ENCODE measurements at places on chromosomes 4 and X.

- no peak for DNase-seq
These were observed 296.8 kb upstream of the PABPC5 start for GRCh38 chrX:91137883-91138282.

DNA sequence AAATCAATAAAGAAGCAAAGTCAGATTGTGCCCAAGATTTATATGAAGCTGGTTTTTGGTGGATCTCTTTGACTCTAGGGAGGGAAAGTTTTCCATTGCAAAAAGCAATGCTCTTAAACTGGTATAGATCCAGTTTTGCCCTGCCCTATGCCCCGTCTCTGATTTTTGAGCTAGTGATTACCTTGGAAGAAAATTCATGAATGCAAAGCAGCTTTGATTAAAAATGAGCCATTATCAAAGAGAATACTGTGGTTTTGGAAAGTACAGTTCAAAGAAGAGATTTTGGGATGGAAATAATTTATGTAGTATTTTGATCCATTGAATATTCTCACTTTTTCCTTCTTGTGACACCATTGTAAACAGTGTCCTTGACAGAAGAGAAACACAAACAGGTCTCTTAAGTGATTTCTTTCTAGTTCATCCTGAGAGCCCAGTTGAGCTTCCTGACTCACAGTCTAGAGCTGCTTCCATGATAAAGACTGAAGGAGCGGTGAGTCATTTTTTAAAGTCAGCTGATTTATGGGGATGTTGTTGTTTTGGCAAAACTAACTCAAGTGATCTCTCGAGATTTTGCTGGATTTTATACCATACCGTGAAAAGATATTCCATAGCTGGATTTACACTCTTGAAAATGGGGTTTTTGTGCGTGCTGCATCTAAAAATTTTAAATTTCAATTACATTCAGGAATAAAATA is 76.7 kb downstream of the AFF1 start:
- no peak for DNase-seq

DNA sequence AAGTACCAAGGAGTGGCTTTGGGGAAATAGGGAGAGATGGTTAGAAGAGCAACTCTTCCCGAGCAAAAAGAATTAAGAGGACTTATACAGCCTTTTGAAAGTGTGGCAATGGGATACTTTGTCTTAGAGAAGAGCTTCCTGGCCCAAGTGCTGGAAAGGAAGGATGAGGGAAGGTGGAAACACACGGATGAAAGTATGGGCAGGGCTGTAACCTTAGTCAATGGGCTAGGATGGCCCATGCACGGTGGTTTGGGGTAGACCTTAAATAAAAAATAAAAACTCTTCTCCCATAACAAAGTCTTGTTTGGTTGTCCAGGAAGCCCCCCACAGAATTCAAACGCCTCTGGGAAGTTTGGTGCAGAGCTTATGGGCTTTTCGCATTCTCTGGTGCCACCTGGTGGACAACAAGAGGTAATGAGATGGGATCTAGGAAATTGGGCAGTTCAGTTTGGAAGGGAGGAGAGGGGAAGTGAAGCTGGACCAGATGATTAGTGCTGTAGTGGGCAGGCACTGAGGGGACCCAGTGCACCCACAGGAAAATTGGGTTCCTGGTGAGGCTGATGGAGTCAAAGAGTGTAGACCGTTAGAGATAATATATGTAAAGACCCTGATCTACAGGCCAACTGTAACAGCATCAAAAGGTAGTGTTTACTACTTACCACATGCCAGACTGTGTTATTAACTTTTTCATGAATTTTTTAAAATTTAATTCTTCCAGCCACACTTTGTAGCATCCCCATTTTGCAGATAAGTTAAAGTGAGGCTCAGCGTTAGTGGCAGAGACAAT is 13.8 kb upstream of the ENOX2 start:
- DNase-seq: peak; percentile 2

- peak; percentile 22 for DNase-seq
These were observed at the start of gene SLC25A43 for GRCh38 chrX:119398974-119399771. Gene SLC25A43, plus strand, starts transcription at chrX:119399336. Its CDS starts 68 bp downstream, at chrX:119399404.
